ENCODE measurements at places on chromosomes 7 and 10. TPM values are rescaled to one million over a fixed set of nuclear protein-coding genes. Genes with fewer than 3 reads are reported as not detected.

DNA sequence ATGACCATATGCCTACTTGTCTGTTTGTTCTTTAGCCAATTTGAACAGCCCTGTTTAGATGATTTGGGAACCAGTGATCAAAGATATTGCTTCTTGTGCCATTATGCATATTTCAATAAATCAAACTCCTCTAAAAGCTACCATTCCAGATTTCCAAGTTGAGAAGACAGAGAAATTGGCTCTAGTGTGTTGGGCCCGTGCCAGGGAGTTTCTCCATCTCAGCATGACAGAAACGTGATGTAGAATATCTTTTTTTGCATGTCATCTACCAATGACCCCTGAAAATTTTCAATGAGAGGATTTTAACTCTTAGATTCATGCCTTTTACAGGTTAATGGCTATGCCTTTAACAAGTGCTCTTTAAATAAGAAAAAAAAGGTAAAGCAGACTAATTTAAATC, 50.7 kb upstream of the CABCOCO1 start:
- DNase-seq: no peak

DNA sequence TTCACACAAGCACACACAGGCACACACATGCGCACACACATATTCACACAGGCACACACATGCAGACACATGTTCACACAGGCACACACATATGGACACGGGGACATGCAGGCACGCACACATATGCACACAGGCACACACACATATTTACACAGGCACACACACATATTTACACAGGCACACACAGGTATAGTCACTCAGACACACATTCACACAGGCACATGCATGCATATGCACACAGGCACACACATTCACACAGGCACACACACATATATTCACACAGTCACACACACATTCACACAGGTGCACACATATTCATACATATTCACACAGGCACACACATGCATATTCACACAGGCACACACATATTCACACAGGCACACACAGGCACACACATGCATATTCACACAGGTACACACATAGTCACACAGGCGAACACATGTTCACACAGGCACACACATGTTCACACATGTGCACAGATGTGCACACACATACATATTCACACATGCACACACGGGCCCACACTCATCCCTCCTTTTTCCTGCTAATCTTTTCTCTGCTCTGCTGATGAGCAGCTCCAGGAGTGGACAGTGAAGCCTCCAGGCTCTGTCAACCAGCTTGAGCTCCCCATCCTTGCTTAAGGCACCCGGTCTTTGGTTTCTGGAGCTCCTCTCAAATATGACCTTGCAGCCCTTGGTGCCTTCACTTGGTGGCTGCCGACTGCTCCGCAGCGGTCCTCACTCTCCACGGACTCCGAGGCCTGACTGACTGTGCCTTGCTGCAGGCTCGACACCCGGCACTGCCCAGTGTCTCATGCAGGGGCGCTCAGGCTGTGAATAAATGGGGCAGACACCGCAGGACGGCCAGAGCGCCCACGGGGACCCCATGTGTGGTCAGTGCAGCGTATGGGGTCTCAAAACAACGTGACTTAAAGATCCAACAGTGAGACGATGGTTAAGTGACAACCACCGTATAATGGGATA, 581.2 kb upstream of the MGMT start:
- DNase-seq: no peak

- DNase-seq: peak; percentile 36
These were observed 162.1 kb downstream of the JAZF1 start for GRCh38 chr7:28018446-28018845.

GRCh38 chr10:69791812-69792211, 9.9 kb upstream of the COL13A1 start:
- no peak for DNase-seq

GRCh38 chr7:141864765-141865447, 23.6 kb upstream of the PRSS37 start:
- DNase-seq: peak; percentile 3

DNA sequence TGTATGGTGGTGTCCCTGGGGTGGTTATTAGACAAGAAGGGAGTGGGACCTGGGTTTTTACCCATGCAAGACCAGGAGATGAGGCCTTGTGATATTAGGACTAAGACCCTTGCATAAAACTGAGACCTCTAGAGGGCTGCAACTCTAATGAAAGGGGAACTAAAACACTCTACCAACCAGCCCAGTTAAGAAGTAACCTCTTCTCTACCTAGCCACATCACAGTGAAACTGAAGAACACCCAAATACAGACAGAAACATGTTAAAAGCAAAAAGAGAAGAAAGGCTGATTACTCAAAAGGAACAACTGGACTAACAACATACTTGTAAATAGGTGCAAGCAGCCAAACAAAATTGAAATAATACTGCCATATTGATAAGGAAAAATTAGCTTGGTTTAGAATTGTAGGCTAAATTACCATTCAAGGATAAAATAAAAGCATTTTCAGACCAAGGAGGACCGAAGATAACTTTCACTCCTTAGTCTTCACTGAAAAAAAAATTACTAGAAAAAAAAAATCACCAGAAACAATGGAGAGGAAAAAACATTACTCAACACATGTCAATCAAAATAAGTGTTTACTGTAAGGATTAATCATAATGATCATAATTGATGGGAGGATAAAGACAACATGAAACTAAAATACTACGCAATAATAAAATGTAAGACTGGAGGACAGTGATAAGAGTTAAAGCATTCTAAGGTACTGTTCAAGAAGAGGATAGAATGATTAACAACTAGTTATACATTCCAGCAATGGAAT, 27.6 kb downstream of the ERLIN1 start:
- DNase-seq: no peak

GRCh38 chr10:21495002-21495751, 30.3 kb downstream of the SKIDA1 start:
- DNase-seq: no peak

DNA sequence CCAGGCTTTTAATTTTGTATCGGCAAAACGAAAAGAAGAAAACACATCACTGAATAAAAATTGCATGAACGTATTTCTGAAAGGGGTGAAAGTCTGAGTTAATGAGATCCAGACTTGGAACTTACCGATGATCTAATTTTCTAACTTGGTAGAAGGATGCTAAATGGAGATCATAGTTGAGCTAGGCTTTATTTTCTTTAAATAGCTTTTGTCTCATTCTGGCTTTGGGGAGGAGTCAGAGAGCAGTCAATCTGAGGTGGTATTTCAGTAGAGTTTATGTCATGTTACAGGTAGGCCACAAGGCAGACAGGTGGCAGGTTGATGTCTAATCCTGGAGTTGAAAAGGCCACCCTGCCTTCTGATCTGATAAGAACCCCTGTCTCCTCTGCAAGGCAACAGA, 161.9 kb downstream of the KIAA1217 start:
- DNase-seq: no peak

DNA sequence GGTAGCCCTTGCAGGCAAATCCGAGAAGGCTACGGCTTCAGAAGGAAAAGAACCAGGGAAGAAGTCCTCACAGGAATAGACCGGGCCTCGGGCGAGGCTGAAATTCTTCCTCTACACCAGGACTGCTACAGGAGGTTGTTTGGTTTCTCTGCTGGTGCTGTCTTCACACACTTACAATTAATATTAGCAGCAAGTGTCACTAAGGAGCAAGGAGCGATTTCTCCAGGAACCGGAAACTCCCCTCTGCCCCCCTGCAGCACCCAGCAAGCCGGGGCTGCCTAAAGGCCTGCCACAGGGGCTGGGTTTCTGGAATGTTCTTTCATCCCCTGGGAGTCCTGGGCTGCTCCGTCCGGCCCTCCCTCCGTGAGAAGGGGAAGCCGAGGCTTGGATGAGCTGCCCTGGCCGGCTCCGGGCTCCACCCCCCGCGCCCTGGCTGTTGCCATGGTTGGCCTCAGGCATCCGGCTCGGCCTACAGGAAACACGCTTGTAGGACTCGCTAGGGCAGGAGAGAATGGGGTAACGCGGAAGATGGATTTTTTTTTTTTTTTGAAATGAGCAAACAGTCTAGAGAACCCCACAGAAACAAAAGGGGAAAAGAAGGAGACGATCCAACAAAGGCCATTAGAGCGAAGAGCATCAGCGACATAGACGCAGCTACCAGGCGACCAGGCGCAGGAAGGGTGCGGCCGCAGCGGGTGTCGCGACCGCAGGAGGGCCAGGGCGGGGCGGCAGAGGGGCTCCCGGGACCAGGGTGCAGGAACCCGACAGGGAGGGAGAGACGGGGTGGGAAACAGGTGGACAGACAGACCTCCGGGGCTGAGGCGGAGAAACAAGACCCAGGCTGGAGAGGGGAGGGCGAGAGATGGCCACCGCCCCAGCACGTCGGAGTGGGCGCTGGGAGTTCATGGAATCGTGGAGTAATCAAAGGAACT, 33.0 kb downstream of the EN2 start:
- no peak for DNase-seq

- no peak for DNase-seq
These were observed 321.5 kb upstream of the CNTNAP2 start for GRCh38 chr7:145795132-145795531.

GRCh38 chr7:149027055-149027454, 1.2 kb downstream of the PDIA4 start:
- no peak for DNase-seq

- DNase-seq: no peak
These were observed 67.7 kb downstream of the GNA12 start for GRCh38 chr7:2776401-2776800.

DNA sequence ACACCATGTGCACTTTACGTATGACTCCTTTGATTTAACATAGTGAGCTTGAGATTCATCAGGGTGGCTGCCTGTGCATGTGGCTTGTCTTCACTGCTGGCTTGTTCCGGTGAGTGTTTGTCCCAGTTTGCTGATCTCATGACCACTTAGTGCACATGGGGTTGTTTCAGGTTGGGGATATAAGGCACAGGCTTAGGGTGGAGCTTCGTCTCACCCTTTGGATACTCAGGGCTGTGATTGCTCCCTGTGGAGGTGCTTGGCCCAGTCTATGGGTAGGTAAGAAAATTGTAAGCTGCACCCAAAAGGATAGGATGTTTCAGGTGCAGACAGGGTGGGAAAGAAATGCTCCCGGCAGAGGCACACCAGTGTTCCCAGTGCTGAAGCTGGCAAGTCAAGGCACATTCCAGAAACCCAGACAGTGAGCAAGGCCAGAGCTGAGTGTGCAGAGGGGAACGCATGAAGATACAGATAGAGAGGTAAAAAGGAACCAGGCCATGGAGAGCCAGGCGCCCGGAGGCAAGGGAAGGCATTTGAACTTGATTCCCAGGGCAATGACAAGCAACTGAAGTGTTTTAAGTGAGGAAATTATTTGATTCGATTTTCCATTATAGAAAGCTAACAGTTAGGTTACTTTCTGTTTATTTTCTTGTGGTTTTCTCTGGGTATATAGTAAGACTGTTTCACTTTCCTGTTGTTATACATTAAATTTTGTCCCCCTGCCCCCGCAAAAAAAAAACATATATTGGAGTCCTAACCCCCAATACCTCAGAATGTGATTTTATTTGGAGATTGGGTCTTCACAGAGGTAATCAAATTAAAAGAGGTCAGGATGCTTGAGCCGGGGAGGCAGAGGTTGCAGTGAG, 289.8 kb upstream of the KLF6 start:
- DNase-seq: peak; percentile 74

GRCh38 chr10:120172356-120172755, 279.8 kb downstream of the SEC23IP start:
- peak; percentile 66 for DNase-seq

Gene OR2A2
- not detected for total RNA-seq

Gene RBP3
- not detected for total RNA-seq

Gene KLF14
- total RNA-seq: not detected

Gene PNLIPRP2
- total RNA-seq: not detected

Gene IKZF1
- 0.60 TPM for total RNA-seq

Gene FGFR2
- total RNA-seq: 11.8 TPM

Gene CCL24
- total RNA-seq: not detected

Gene IFIT1
- 335 TPM for total RNA-seq

Gene MARVELD1
- 79.2 TPM for total RNA-seq

Gene FBXO24
- 0.52 TPM for total RNA-seq

Gene GPRIN2
- total RNA-seq: 2.2 TPM
